Esophagus mucosa (tissue), 1 donor: ENCODE measurements at places on chromosomes 1 and 21.

GRCh38 chr1:221180704-221181368 is 301.6 kb downstream of the HLX start:
- no peak for ATAC-seq

- no peak for ATAC-seq
Measured at GRCh38 chr1:147336291-147336690, 93.8 kb downstream of the CHD1L start.

DNA sequence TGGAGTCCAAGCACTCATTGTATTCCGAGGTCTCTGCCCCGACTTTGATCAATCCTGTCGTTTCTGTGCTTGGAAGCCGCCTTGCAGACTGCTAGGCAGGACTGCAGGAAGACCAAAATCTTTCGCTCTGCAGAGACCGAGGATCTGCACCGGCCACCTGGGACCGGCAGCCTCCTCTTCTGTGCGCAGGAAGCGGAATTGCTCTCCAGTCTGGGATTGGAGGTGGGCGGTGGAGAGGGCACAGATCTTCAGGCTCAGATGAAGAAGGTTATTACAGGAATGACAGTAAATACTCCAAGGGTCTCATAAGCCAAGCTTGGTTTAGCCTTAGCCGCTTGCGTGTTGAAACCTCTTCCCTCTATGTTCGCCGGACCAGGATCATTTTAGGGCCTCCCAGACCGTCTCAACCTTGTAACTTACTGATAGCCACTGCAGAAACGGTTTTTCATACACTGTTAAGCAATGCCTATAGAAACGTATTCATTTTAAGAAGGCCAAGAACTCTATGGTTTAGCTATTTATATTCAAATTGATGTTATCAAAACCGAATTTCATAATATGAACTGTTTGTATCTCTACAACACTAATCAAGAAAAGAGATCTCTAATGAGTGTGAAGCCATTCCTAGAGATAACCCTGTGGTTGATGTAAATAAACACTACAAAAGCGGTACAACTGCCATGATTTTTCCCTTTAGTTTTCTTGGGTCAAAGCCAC is 1.1 kb downstream of the MIA3 start:
- ATAC-seq: no peak

DNA sequence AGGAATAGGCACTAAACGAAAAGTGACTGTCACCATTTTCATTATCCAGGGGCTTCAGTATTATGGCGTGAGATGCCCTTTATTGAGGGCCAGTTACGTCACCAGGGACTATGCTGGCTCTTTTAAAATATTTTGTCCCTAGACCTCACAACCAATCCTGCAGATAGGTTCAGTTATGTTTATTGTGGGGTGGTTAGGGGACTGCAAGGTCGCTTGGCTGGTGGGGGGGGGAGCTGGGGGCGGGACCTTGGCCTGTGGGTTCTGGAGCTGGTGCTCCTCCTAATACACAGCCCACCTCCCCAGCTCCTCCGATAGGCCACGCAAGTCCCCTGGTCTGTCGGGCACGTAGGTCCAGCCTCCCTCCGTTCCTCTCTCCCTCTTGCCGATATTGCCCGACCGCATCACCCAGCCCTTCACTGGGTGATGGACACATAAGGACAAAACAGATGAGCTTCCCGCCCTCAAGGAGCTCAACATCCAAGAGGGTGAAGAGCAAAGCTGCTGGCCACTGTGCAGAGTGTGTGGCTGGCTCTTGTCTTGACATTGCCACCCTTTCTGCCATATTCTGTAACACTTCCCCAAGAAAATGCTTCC is 271.8 kb downstream of the MATN1 start:
- no peak for ATAC-seq

DNA sequence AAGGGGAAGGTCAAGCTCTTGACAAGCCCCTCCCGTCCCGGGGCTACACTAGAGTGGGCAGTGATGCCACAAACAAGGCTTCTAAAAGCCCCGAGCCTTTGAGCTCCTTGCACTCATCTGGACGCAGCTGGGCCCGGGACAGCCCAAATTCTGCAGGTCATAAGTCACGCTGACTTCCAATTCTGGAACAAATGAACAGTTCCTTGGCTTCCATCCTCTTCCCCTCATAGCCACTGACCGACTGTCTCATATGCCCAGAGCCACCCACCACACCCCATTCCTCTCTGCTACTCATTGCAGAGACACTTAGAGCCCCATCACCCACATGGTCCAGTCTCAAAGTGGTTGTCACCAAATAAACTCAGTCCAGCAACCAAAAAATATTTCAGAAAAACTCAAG is 32.8 kb upstream of the PRELP start:
- ATAC-seq: no peak

GRCh38 chr1:243293941-243294722 is 38.3 kb downstream of the SDCCAG8 start:
- ATAC-seq: peak; percentile 23

DNA sequence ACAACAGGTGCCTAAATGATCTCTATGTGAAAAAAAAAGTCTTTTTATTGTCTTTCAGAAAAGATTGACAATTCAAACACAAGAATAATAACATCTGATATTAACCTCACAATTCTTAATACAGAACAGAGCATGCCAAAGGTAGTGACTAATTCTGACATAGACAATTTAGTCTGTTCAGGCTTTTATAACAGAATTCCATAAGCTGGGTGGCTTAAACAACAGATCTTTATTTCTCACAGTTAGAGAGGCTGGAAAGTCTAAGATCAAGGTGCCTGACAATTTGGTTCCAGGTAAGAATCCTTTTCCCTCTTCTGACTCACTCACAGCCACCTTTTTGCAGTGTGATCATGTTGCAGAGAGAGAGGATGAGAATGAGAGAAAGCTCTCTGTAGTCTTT is 27.0 kb downstream of the DPYD start:
- ATAC-seq: peak; percentile 79

- peak; percentile 6 for ATAC-seq
Measured at GRCh38 chr1:16716691-16717335, 23.5 kb upstream of the RNU1-4 start.

DNA sequence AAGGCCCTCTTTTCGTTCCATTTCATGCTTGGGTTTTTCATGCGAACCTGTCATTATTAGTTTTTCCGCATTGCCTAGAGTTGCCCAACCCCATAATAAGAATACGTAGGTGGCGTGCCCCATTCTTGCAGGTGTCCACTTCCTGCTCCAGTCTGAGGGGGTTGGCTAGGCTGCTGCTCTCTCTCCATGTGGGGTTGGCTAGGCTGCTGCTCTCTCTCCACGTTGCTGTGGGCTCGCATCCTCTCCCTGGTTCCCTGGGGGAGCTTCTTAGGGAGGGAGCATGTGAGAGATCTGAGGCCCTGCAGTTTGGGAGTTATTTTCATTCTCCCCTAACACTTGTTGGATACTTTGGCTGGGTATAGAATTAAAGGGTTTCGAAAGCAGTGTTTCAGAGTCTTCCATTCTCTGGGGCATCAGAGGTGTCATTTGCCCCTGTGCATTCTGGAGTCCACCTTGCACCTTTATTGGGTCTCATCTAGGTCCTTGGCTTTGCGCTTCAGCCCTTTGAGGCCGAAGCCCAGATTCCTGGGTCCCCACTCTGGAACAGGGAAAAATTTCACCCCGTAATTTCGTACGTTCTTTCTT is 8.6 kb downstream of the C1orf35 start:
- no peak for ATAC-seq

GRCh38 chr1:203601716-203602309 is 24.8 kb upstream of the ATP2B4 start:
- peak; percentile 54 for ATAC-seq
